ENCODE measurements at places on chromosomes 3 and 15.

DNA sequence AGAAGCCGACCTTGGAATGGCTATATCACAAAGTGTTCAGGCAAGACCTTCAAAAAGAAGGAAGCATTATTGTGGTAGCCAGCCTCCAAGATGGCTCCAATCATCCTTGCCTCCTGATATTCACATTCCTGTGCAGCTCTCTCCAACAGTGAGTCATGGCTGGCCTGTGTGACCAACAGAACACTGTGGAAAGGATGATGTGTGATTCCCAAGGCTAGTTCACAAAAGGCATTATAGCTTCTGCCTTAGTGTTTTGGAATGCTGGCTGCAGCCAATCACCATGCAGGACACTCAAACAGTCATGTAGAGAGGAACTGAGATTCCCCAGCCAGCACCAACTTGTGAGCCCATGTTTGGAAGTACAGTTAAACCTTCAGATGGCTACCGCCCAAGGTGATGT, 102.6 kb downstream of the EFL1 start:
- peak; percentile 100 for DNase-seq

DNA sequence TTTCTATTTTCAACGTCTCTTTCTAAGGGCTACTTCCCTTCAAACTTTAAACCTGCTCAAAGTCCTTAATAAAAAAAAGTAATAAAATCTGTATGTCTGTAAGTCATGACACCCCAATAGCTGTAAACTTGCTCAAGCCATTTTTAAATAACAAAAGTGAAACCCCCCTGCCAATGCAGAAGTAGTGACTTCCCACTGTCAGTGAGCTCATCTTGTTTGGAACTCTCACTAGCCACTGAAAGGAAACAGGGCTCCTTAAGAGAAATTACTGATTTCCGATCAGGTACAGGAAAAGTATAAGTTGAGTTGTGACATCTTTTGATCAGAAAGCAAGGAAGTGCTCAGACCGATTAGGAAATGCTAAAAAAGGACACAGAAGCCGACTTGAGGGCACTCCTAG, 27.6 kb upstream of the GPR171 start:
- no peak for DNase-seq

DNA sequence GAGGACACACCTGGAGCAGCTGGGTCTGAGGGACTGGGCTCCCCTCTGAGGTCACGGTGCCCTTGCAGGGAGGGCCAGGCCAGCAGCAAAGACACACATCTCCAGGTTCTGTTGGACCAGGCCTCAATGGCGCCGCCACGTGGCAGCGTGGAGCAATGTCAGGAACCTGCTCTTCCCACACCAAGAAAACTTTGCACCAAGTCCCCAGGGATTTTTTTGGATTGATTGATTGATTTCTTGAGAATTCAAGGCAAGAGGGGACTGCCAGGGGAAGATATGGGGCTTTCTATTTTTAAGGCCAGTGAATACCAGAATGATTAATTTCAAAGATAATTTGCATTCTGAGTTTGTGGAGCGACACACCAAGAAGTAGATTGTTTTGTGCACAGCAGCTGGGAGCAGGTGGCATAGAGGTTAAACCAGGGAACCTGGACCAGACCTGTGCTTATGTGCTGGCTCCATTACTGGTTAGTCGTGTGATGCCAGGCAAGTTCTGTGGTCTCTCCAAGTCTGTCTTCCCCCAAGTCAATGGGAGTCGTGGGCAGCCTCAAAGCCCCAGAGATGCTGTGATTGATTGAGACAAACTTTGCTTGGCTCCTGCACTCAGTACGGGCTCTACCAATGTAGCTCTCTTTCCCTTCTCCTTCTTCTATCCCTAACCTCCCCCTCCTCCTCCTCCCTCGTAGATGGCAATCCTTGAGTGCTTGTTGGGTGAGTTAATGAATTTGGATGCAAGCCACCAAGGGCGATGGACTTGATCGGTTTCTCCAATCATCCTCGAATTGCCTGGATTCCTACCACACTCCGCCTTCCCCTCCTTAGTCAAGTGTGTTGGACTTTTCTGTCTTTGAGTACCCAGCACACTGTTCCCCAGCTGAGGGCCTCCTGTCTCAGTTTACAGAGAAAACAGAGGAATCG, 96.2 kb upstream of the TRPM1 start:
- DNase-seq, result peak; percentile 7

DNA sequence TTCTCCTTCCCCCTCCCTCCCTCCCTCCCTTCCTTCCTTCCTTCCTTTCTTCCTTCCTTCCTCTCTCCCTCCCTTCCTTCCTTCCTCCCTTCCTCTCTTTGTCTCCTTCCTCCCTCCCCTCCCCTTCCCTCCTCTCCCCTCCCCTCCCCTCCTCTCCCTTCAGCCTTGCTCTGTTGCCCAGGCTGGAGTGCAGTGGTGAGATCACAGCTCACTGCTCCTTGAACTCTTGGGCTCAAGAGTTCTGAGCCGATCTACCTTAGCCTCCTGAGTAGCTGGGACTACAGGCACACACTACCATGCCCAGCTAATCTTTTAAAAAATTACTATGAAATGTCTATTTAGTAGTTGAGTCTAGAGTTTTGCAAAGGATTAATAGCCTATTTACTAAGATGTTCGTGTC, 32.2 kb downstream of the SQOR start:
- DNase-seq, result no peak

GRCh38 chr3:188750617-188751016, 421.2 kb upstream of the TPRG1 start:
- no peak for DNase-seq

DNA sequence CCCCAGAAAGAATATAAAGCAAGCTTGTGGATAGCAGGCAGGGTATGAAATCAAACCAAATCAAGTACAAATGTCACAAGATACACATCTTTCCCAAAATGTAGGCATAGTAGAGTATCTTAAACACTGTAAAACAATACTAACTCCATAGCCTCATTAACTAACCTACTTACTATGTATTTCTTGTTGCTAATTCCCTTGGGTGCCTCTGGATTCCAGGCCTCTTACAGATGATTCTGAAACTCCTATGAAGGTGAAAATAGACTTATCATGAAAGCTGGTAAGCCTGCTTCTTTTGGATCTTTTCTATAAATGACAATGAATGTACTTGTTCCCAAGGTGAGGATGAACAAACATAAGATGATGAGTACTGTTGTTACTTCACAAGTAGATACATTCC, 93.8 kb downstream of the FRMD5 start:
- DNase-seq, result peak; percentile 37

DNA sequence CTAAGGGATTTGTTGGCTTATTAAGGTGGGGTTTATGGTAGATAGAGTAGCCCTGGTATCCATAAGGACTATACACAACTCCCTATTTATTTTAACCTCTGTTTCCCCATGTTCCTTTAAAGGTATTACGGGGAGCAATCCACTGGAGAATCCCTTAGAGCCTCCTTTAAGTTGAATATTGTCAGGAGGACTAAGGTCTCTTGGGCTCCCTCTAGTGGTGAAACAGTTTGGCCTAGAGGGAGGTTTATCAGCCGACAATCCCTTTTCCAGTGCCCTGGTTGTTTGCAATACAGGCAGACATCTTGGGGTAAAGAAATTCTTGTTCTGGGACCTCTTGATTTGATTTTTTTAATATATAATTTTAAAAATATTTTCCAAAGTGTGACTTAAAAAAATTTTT, 12.9 kb downstream of the OPA1 start:
- DNase-seq, result peak; percentile 64

DNA sequence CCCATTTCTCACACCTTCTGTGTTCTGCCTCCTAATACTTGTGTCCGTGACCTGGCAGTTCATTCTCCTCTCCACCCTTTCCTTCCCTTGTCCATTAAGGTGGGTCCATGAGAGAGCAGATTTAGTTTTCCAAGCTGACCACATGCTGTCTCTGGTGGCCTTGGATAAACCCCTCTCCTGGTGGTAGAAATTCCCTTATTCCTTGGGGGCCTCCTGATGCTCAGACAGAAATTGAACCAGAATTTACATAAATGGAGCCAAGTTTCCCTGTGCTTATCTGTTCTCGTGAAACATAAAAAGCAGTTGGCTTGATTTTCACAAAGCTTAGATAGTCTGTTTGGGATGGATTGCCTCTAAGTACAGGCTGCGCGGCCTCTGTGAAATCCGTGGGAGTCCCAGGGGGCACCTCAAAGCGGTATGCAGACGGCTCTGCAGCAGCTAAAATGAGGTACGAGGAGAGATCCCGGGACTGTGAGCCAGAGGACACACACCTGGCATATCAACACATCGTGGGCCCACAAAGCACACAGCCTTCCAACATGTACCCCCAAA, 101.0 kb upstream of the NMNAT3 start:
- peak; percentile 18 for DNase-seq

GRCh38 chr3:172153335-172153861, 114.0 kb downstream of the FNDC3B start:
- peak; percentile 98 for DNase-seq

DNA sequence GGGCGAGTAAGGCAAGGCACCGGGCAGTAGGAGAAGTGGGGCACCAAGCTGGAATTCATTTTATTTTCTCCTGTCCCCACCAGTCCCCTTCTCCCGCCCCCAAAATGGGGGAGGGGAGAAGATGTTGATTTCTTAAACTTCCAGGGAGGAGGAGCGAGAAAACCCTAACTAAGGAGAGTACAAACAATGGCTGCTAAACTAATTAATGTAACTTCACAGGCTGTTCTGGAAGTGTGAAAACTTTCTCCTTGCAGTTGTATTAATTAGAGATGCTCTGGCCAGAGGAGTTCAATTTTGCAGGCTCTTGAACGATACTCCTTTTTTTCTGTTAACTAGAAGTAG, 11.5 kb downstream of the ZIC4 start:
- no peak for DNase-seq

- peak; percentile 84 for DNase-seq
Observed at GRCh38 chr3:42148982-42149432, 57.9 kb downstream of the TRAK1 start.

DNA sequence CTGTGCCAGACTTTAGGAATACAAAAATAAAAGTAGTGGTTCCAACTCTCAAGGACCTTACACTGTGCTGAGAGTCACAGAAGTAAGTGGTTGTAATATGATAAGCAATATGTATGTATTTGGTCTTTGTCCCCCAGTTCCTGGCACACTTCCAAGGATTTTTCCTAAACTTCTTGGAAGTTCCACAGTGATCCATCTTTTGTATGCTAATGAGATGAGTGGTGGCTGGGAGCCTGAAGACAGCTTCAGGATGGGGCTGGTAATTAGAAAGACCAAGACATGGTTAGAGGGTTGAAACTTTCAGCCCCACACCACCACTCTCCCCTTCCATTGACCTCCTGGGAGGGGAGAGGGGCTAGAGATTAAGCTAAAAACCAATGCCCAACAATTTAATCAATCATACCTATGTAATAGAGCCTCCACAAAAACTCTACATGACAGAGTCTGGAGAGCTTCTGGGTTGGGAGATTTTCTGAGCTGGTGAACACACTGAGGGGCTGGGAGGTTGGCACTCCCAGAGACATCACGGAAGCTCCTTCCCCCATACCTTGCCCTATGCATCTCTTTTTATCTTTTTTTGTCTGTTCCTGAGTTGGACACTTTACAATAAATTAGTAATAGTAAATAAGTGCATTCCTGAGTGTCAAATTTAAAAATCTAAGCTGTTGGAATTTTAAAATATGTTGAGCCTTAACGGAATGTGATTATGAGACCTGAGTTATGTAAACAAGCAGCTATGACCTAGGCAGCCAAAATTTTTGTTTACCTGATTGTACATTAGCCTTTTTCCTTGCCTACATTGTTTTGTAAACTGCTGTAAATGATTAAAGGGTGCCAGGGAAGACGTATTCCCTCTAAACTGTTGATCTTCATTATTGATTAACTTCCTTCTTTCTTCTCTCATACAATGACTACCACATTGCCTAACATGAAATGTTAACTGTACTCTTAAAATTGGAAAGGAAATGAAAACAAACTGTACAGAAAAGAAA, 24.3 kb downstream of the CD200R1L start:
- no peak for DNase-seq

DNA sequence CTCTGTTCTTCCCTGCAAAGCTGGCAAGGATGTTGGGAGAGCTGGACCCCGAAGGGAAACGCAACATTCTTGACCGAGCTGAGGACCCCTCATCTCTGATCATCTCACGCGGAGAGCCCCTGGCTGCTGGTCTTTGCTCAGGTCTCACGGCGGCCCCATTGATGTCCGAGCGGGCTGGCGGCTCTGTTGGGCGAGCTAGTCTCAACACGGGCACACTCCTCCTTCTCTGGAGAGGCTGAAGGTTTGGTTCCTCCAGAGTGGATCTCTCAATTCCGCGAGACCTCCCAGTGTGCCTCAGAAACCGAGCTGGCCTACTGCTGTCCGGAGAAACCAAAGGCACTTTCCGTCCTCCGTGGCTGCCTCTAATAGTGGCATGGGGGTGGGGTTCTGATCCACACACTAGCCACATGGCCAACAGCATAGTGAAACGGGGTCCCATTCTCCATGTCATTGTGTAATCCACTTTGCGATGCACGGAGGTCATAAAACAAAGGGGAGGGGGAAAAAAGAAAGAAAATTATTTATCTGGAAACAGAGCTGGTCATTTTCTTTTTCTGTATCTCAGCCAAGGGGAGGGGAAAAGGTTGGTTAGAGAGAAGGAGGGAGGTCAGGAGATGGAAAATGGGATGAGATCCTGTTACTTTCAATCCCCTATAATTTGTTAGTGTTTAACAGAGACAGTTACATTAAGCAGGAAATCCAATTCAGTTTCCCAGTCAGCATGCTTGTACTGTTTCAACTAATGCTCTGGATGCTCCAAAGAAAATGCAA, 1.3 kb downstream of the CCDC80 start:
- DNase-seq, result no peak

- DNase-seq, result no peak
Observed at GRCh38 chr15:68672781-68673205, 94.0 kb downstream of the CORO2B start.

GRCh38 chr3:53496984-53497383, 2.6 kb downstream of the CACNA1D start:
- DNase-seq, result no peak

DNA sequence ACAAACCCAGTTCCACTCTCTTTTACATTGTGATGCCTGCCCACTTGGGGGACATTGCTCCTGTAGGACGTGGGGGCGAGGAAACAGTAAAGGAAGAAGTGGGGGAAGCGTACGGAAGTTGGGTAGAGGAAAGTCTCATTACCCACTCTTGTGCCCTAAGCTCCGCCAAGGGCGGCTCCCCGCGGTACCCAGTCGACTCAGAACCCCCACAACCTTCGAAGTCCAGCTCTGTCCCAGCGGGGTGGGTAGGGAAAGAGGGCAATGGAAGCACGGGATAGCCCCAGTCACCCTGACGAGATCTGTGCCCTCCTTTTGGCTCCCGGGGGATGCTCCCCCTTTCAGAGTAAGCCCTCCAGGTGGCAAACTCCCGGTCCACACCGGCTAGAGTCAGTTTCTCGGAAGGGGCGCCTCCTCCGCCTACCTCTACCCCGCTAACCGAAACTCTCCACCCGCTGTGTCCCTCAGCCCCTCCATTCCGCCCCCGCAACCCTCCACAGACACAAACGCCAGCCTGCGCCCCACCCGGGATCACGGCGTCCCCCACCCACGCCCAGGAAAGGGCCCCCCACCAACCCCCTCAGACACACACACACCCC, 527 bp downstream of the CSNK1G1 start:
- DNase-seq, result peak; percentile 5

- no peak for DNase-seq
Observed at GRCh38 chr15:94457661-94458060, 226.3 kb downstream of the MCTP2 start.

- DNase-seq, result no peak
Observed at GRCh38 chr3:32501783-32502117, 902 bp downstream of the CMTM6 start.

- peak; percentile 47 for DNase-seq
Observed at GRCh38 chr3:120198305-120198878, 86.6 kb downstream of the GPR156 start.

GRCh38 chr3:12455740-12456139, 28.5 kb upstream of the TSEN2 start:
- DNase-seq, result no peak

- DNase-seq, result no peak
Observed at GRCh38 chr3:43024181-43024885, 45.2 kb downstream of the GASK1A start.

Measured in fibroblast of skin of back (primary cell).